ENCODE measurements at places on chromosomes 5 and 9.
A peak's percentile ranks its signal among the peaks of the same experiment; 100 is the strongest.

DNA sequence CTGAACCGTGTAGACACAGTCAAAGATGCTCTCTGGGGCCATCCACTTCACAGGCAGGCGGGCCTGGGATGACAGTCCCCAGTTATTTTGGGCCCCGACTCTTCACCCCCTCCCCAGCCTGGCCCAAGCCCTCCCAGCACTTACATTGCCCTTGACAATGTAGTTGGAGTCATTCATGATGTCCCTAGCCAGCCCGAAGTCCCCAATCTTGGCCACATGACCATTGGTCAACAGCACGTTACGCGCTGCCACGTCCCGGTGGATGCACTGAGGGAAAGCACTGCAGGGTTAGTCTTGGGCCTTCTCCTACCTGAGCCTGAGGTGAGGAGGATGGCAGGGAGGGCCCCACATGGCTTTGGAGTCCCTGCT, 30.3 kb downstream of the CSF1R start:
- DNase-seq, result no peak

GRCh38 chr5:2302169-2302568, 419.4 kb upstream of the IRX4 start:
- DNase-seq, result no peak

GRCh38 chr9:135605238-135605781, 34.0 kb downstream of the GLT6D1 start:
- no peak for DNase-seq

- no peak for DNase-seq
Observed at GRCh38 chr9:14987858-14988257, 77.6 kb upstream of the FREM1 start.

- DNase-seq, result peak; percentile 76
Observed at GRCh38 chr9:135536216-135536615, 9.7 kb upstream of the OBP2A start.
